ENCODE measurements at places on chromosomes 2 and 18.

DNA sequence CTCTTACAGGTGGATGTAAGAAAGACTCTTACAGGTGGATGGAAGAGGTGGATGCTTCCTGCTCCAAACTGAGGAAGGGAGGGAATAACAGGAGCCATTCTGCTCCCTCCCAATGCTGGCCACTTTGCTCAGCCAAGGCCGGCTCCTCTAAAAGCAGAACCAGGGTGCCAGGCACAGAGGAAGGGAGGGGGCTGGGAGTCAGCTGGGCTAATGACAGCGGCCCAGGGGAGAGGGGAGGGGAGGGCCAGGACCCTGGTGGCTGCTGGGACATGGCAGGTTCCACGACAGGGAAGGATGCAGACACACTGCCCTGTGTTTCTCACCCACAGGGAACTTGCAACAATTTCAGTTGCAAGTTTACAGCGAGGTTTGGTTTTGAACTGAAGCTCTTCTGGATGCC is 173.4 kb downstream of the ANAPC1 start:
- H3K27ac ChIP-seq = no peak overlapping the region
- H3K36me3 ChIP-seq = no peaks in the 10 kb centered on the region
- no peak for DNase-seq
- no peak overlapping the region for H3K4me3 ChIP-seq
- peaks cover 21% of the 10 kb centered on the region for H3K4me1 ChIP-seq

DNA sequence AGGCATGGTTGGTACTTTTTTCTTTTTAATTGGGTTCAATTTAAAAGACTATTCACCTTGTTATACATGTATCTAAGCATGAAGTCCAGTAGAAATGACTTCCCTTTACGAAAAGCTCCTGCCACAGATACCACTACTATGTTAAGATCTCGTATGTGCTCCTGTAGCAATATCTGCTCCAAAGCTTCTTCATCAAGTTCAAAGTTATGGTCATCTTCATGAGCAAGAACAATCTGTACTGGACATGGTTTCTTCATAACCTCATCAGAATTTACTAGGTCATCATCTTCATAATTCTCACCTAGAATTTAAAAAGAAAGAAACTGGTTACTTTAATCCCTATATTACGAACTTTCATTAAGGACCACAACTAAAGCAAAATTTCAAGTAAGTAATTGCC is 33.9 kb downstream of the ATL2 start:
- no peak for DNase-seq
- H3K4me1 ChIP-seq = peaks cover 9% of the 10 kb centered on the region
- no peaks in the 10 kb centered on the region for H3K27me3 ChIP-seq
- peak overlapping the region; percentile 67 for H3K27ac ChIP-seq
- H3K4me3 ChIP-seq = no peak overlapping the region
- H3K36me3 ChIP-seq = no peaks in the 10 kb centered on the region

- H3K36me3 ChIP-seq = no peaks in the 10 kb centered on the region
- H3K27ac ChIP-seq = peak overlapping the region; percentile 64
- DNase-seq = peak; percentile 53
- no peaks in the 10 kb centered on the region for H3K27me3 ChIP-seq
- peak overlapping the region; percentile 1 for H3K4me3 ChIP-seq
Observed at GRCh38 chr18:77058290-77058835, 74.2 kb downstream of the MBP start.

GRCh38 chr2:180983468-180984242 is 3.2 kb downstream of the UBE2E3 start:
- peaks cover 54% of the 10 kb centered on the region for H3K4me1 ChIP-seq
- no peak overlapping the region for H3K27ac ChIP-seq
- H3K27me3 ChIP-seq = no peaks in the 10 kb centered on the region
- H3K36me3 ChIP-seq = no peaks in the 10 kb centered on the region
- no peak overlapping the region for H3K4me3 ChIP-seq
- DNase-seq = no peak

DNA sequence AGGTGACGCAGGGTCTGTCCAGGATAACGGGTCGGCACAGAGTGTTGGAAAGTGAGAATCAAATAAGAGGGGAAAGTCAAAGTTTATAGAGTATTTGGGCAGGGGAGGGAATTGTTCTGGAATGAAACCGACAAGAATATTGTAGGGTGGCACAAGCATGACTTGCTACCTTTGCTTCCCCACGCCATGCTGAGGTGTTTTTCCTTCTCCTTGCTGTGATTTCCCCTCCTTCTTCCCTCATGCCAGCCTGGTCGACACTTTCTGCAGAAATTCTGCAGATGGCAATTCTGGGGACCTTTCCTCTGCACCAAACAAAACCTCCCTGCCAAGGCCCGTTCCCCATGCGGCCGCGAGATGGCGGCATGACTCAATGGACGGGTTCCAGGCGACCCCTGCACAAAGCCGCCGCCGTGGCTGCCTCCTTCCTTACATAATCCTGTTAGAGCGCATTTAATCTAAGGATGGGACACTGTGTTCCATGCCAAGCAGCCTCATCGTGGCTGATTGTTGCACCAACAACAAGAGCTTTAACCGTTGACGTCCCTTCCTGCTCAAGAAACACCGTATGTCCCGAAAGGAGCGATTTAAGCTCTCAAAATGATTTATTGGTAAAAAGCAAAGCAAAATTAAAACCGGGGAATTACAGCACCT is at the start of gene MRO:
Gene MRO (minus strand): TSS at position 289 of the 651 bp plus-strand sequence. CDS start 10,616 bp downstream, outside the sequence.
- no peaks in the 10 kb centered on the region for H3K27me3 ChIP-seq
- H3K4me3 ChIP-seq = peak within 1 kb of the TSS; percentile 51
- H3K4me1 ChIP-seq = peaks cover 25% of the 10 kb centered on the region
- DNase-seq = peak; percentile 83
- peak within 1 kb of the TSS; percentile 68 for H3K27ac ChIP-seq

DNA sequence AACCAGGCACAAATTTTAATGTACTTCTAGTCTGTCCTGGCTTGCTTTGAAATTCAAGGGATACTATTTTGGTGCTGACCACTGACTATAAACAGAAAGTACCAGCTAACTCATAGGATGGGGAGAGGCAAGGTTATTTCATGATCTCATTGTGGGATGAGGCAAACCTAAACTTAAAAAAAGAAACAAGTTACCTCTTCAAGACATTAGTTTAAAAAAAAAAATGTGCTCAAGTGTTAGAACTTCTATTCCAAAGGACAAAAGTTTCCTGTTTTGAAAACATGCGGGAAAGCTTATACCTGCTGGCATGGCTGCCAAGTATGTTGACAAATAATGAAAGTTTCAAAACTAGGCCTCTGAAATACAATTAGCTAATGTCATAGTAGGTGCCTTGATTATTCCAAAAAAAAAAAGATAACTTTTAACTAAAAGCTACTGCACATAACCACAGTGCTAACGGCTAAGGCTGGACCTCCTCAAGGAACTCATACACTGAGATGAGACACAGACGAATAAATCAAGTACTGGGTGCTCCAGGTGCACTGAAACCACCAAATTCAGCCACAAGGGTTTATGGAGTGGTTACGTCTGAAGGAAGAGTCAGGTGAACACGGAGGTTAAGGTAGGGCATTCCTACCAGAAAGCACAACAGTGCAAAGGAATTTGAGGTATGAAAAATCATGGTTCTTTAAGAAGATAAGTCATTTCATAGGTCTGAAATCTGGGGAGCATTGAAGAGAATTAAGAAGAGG is 38.1 kb downstream of the TMEM131 start:
- H3K27me3 ChIP-seq = no peaks in the 10 kb centered on the region
- H3K4me1 ChIP-seq = peaks cover 48% of the 10 kb centered on the region
- no peak overlapping the region for H3K4me3 ChIP-seq
- H3K27ac ChIP-seq = peak overlapping the region; percentile 71

GRCh38 chr2:105376789-105377240 is 22.0 kb downstream of the FHL2 start:
- H3K27ac ChIP-seq = peak overlapping the region; percentile 57
- peaks cover 86% of the 10 kb centered on the region for H3K4me1 ChIP-seq
- DNase-seq = no peak
- no peak overlapping the region for H3K4me3 ChIP-seq
- H3K36me3 ChIP-seq = no peaks in the 10 kb centered on the region
- no peaks in the 10 kb centered on the region for H3K27me3 ChIP-seq

DNA sequence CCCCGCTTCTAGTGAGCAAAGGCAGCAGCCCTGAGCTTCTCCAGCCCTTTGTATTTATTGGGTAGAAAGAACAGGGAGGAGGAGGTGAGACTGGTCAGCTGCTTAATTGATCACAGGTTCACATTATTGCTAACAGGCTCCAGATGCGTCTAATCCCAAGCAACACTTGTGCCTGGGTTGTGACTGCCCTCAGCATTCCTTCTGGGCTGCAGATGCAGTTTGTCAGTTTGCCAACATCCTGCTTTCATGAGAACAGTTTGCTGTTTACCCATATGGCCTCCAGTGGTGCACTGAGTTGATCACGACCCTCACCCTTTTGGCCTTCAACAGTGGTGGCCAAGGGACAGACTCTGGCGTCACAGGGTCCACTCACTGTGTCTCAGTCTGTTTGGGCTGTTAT is 159.5 kb upstream of the ZNF516 start:
- H3K36me3 ChIP-seq = no peaks in the 10 kb centered on the region
- H3K27ac ChIP-seq = no peak overlapping the region
- no peak for DNase-seq
- no peak overlapping the region for H3K4me3 ChIP-seq

GRCh38 chr2:19819097-19820065 is 82.4 kb downstream of the TTC32 start:
- DNase-seq = no peak
- no peaks in the 10 kb centered on the region for H3K36me3 ChIP-seq
- H3K27ac ChIP-seq = no peak overlapping the region
- H3K4me3 ChIP-seq = no peak overlapping the region

DNA sequence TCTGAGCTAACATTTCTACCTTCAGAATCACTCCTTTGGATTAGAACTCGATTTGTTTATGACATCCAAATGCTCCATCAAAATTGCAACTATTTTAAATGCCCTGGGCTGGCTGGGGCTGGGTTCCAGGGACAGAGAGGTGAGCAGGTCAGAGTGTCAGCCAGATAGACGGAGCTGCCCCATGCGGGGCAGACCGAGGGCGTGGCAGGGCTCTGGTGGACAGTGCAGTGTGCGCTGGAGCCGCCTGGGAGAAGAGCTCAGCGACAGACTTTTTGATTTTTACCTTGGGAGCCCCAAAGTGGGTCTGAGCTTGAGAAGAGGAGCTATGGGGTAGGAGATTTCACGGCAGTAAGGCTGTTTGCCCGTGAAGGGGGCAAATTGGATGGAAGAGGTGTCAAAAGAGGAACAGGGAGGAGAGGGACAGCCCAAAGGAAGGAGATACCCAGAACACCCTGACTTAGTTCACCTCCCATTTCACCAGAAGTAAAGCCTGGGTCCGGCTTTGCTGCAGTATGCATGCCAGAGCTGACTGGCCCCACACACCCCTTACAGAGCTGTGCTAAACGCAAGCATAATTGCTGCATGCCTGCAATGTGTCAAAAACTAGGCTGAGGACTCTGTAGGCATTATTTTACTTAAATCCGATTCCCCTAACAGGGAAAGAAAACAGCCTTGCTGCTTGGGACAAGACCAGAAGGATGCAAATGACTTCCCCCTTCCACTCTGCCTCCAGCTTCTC is 33.7 kb downstream of the EN1 start:
- H3K36me3 ChIP-seq = no peaks in the 10 kb centered on the region
- H3K4me1 ChIP-seq = no peaks in the 10 kb centered on the region
- no peak overlapping the region for H3K4me3 ChIP-seq
- DNase-seq = no peak
- H3K27ac ChIP-seq = no peak overlapping the region

- no peaks in the 10 kb centered on the region for H3K36me3 ChIP-seq
- H3K27ac ChIP-seq = no peak overlapping the region
- H3K4me3 ChIP-seq = no peak overlapping the region
- no peaks in the 10 kb centered on the region for H3K27me3 ChIP-seq
- H3K4me1 ChIP-seq = no peaks in the 10 kb centered on the region
Observed at GRCh38 chr18:38301621-38302020, 736.0 kb upstream of the CELF4 start.

DNA sequence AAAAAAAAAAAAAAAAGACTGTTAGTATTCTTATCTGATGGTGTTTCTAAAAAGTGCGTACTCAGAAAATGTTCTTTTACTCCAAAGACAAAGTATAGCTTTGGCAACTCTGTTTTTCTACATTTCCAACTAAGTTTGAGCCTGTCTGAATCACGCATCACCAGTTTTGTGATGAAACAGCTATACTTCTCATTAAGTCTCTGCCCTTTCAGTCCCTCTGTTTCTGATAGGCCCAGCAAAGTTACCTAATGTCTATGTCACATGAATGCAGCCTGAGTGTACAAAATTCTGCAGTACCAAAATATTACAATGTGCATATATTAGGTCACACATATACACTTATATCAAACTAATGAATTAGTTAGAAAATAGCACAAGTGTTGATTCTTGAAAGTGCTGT is 22.4 kb downstream of the TWSG1 start:
- H3K36me3 ChIP-seq = no peaks in the 10 kb centered on the region
- no peak for DNase-seq
- H3K4me1 ChIP-seq = peaks cover 12% of the 10 kb centered on the region

DNA sequence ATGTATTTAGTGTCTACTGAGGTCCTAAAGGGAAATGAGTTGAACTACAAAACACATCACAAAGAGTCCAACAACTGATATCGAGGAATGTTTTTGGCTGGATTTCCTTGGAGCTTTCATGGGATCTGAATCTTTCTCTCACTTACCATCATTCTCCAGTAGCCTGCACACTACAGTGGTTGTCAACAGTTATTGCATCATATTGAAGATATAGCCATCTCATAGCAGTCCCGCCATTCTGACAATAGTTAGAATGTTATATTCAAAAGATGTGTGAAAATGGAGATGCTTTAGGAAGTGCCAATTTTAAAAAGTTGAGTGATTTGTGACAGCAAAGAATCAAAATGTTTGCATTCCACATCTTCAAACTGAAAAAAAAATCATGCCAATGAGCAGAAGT is 186.8 kb downstream of the DSC3 start:
- no peaks in the 10 kb centered on the region for H3K27me3 ChIP-seq
- no peak overlapping the region for H3K27ac ChIP-seq
- no peaks in the 10 kb centered on the region for H3K36me3 ChIP-seq
- no peak overlapping the region for H3K4me3 ChIP-seq
- DNase-seq = no peak

GRCh38 chr18:22451796-22452195 is 34.1 kb upstream of the CTAGE1 start:
- H3K4me1 ChIP-seq = no peaks in the 10 kb centered on the region
- DNase-seq = no peak
- no peaks in the 10 kb centered on the region for H3K36me3 ChIP-seq
- H3K27ac ChIP-seq = no peak overlapping the region

DNA sequence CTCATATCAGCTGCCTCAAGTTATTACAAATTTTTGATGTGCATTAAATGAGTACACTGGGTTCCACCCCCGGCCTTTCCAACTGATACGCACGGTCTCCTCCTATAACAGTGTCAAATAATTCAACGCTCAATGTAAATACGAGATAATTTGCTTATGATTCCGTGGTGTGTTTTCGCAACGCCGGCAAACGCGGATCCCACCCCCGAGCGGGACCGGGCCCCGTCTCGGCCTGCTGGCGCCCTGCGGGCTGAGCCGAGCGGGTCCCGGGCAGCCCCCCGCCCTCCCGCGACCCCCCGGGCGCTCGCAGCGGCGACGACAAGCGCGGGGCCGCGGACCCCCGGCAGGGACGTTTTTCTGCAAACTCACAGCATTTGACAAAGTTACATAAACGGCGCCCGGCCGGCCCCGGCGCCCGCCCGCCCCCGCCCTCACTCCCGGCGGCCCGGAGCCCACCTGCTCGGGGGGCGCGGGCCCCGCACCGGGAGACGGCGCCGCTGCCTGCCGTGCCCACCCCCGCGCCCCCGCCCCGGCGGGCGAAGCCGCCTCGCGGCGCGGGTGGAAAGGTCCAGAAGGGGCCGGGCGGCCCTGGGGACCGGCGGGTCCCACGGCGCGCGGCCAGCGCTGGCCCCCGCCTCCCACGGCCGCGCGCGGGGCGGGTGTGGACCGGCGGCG is 762 bp downstream of the HDAC4 start:
- H3K4me3 ChIP-seq = peak overlapping the region; percentile 54
- no peaks in the 10 kb centered on the region for H3K36me3 ChIP-seq
- no peak for DNase-seq
- no peaks in the 10 kb centered on the region for H3K27me3 ChIP-seq
- H3K27ac ChIP-seq = peak overlapping the region; percentile 86

Measured in gastrocnemius medialis (tissue), 4 donors.